ENCODE measurements at places on chromosomes 7 and 10. TPM values are rescaled to one million over a fixed set of nuclear protein-coding genes. Genes with fewer than 3 reads are reported as not detected.

FOXI2 gene
- 0.15 TPM for total RNA-seq

FXYD4 gene
- not detected for total RNA-seq

PNLIPRP2 gene
- not detected for total RNA-seq

MOGAT3 gene
- not detected for total RNA-seq

TCERG1L gene
- total RNA-seq: 1.1 TPM

SPOCK2 gene
- 0.65 TPM for total RNA-seq

DNA sequence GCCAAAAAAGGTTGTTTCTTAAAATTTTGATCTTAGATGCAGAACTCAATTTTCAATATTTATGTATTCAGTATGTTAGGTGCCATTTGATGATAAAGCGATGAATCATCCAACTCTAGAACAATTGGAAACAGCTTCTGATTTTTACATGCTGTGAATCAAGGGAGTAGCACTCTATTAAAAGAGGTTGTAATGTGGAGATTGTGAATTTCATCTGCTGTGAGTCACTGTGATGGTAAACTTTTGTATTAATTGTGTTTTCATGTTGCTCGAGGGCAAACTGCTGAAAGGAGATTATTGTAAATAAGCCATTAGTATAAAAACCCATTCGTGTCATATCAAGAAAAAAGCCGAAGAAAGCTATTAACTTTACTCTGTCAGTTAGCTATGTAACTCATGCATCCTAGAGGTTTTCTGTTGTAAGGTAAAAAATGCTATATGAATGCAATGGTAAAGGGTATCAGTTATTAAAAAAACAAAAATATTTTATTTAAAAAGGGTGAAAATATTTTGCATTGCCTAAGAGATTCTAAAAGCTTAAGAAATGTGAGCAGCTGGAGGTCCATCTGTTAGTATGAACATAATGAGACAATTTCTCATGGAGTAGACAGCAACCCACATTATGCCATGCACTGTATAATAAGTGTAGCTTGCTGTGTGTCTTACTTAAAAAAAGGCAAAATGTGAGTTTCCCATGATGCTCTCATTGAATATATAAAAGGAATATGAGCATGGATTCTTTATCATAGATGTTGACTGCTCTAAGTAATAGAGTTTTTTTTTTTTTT is 511.0 kb upstream of the PCDH15 start:
- no peak for DNase-seq

- no peak for DNase-seq
Measured at GRCh38 chr10:102914781-102915180, 3.3 kb upstream of the CNNM2 start.

- DNase-seq: no peak
Measured at GRCh38 chr10:65312876-65313275, 1613.0 kb upstream of the LRRTM3 start.

DNA sequence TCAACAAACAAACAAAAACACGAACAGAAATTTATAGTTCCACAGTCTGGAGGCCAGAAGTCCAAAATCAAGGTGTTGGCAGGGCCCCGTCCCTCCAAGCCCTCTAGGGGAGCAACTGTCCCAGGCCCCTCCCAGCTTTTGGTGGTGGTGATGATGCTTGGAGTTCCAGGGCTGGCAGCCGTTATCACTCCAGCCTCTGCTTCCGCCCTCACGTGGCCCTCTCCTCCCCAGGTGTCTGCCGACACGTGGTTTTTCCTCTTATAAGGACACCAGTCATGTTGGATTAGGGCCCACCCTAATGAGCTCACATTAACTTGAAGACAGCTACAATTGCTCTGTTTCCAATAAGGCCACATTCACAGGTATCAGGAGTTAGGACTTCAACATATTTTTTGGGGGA is 49.7 kb downstream of the MICALL2 start:
- DNase-seq: no peak

DNA sequence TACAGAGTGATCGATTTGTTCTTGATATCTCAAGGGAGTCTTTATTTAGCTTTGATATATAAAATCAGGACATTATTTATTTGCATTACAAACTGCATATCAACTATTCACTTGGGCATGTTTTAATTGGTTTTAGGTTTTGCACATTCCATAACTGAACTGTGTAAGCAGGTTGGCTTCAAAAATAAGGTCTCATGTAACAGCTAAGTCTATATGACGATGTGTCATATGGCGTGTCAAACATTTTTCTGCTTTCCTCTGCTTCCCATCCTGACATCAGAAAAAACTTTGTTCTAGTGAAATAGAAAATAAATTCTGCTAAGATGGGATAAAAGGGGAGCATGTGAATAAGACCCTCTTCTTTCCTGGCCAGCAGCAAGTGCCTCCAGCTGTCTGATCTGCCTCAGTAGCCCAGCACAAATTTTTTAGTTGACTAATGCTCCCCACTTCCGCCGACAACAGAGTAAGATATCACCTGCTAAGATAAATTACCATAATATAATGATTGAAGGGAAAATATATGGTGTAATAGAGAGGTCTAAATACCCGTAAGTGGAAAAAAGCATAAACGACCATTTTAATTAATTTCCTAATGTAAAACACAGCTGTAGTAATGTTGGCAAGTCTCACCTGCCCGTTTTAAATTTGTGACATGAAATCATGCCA is 180.5 kb downstream of the TAX1BP1 start:
- no peak for DNase-seq
